Activated CD4-positive, alpha-beta T cell treated with anti-CD3 and anti-CD28 coated beads for 1 hour (primary cell): ENCODE measurements at places on chromosomes 4 and X.

GRCh38 chr4:163495900-163496299 is 1.4 kb downstream of the TMA16 start:
- no peak for DNase-seq

GRCh38 chr4:13541720-13542576 is 2.4 kb downstream of the NKX3-2 start:
- no peak for DNase-seq

- no peak for DNase-seq
Measured at GRCh38 chrX:154059231-154059630, 38.3 kb downstream of the MECP2 start.

GRCh38 chr4:3243136-3243780 is 5.7 kb upstream of the MSANTD1 start:
- DNase-seq, result no peak

- DNase-seq, result no peak
Measured at GRCh38 chr4:42391981-42392380, 5.3 kb upstream of the SHISA3 start.

DNA sequence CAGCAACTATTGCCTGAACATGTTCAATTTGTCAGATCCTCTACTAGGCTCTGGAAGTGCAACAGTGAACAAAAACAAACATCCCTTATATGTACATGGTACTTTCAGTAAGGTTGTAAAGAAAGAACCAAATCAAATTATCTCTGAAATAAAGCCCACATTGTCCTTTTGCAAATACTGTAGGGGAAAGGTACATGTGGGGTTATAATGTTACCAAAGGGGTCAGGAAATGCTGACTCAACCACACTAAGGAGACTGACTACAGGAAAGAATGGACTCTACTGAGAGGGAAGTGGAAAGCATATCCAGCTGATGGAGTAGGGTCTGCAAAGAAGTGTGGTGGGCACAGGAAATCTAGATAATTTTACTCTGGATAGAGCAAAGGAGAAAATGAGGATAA is 61.5 kb downstream of the PCDH18 start:
- no peak for DNase-seq

- DNase-seq, result no peak
Measured at GRCh38 chr4:102730968-102731533, 29.7 kb downstream of the MANBA start.

- DNase-seq, result no peak
Measured at GRCh38 chr4:96146686-96147085, 306.8 kb downstream of the PDHA2 start.

DNA sequence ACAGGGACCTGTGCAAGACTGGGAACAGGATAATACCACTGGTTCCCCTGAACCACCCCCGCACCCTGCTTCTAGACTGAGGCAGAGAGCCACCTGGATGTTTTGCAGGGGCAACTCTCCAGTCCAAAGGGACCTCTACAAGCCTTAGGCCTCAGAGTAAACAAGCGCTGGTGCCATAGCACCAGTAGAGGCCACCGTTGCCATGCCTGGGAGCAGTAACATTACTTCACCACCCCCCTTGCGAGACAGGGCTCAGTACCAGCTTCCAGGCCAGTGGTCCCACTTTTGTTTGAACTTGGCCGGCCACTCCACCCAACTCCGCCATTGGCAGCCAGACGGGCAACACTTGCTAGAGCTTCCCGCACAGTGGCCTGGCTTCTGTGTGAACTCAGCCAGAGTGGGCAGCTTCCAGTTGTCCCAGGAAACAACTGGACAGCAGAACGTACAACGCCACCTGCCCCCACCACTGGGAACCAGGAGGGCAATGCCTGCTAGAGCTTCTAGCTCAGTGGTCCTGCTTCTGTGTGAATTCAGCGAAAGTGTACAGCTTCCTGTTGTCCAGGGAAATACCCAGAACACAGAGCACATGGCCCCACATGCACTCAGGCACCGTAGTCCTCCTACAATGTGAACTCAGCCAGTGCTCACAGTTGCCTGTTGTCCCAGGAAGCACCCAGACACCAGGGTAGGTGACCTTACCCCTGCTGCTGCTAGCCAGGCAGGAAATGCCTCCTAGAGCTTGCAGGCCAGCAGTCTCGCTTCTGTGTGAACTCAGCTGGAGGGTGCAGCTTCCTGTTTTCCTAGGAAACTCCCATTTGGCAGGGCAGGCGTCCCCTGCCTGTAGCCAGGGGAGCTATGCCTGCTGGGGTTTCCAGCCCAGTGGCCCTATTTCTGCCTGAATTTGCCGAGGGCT is 39.9 kb upstream of the PCDH19 start:
- DNase-seq, result no peak

DNA sequence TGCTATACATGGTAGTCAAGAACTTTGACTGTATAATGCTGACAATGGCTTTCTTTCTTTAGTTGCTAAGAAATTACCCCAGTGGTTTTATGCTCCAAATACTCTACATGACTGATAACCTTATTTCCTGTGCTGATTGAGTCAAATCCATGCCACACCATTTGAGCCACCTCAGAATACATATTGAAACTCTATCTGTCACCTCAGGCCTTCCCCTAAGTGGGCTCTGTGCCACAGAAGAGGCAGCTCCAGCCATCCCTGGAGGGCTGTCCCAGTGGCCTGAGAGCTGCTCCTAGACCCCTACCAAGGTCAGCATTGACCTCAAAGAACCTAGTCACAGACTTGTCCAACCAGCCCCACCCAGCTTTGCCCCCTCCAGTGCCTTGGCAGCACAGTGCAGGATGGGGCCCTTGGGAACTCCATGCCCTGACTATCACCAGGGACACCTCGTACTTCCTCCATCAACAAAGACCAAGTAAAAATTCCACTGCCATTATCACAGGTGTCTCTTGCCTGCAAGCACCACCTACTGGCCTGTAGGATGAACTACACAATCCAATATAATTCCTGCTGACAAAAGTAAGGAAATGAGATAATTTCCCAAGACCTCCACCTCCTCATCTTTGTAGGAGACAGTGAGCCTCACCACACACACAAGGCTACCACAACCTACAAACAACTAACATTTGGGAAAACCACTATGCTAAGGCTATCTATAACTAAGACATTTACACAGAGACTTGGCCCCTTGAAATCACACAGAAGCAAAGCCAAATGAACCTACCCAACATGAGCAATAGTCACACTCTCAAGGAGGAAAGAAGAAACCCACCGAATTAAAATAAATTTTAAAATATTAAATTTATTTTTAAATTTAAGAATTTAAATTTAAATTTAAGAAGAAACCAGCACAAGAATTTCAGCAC is 239.9 kb downstream of the NKX6-1 start:
- DNase-seq, result no peak

DNA sequence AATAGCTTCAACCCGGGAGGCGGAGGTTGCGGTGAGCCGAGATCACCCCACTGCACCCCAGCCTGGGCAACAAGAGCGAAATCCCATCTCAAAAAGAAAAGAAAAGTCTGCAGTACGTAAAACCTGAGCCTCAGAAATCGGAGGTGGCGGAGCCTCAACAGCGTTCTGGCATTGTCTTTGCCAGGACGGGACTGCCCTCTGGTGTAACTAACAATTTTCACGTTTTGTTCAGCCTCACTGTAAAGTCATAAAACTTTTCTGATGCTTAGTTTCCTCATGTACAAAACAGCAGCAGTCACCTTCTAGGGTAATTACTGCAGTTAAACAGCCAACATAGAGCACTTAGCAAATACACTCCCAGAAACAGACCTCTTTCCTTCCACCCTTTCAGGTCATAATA is 121.7 kb downstream of the RBM47 start:
- DNase-seq, result no peak

- no peak for DNase-seq
Measured at GRCh38 chr4:155543126-155543765, 123.4 kb upstream of the GUCY1A1 start.

- DNase-seq, result no peak
Measured at GRCh38 chr4:19520939-19521520, 730.7 kb upstream of the SLIT2 start.

- no peak for DNase-seq
Measured at GRCh38 chrX:25241461-25241860, 225.7 kb upstream of the ARX start.

- DNase-seq, result no peak
Measured at GRCh38 chr4:135497563-135498152, 1296.1 kb upstream of the PABPC4L start.

DNA sequence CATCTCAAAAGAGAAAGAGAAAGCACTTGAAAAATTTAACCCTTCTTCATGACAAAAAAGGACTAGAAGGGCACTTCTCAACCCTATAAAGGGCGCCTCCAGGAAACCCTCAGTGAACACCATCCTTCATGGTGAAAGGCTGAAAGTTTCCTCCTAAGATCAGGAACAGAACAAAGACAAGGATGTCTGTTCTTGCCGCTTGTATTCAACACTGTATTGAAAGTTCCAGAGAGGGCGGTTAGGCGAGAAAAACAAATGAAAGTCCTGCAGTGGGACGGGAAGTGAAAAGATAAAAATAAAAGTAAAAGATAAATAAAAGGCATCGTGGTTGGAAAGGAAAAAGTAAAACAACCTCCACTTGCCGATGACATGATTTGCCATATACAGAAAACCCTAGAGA is 50.9 kb downstream of the RNF212 start:
- no peak for DNase-seq

GRCh38 chr4:88893961-88894360 is 163.0 kb downstream of the FAM13A start:
- DNase-seq, result no peak

GRCh38 chr4:152211936-152212653 is 323.8 kb downstream of the FBXW7 start:
- DNase-seq, result no peak

DNA sequence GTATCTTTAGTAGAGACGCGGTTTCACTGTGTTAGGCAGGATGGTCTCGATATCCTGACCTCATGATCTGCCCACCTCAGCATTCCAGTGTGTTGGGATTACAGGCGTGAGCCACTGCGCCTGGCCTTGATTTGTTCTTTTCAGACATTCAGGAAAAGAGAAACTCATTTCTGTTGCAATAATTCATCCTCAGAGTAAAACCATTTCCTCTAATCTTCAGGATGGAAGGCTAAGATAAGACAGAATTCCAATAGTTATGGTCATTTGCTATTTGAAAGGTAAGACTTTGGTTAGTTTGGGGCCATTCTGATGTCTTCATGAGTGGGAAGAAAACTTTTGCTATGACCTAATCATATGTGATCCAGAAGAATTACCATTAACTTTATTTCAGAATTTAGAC is 83.0 kb downstream of the LRP2BP start:
- no peak for DNase-seq

DNA sequence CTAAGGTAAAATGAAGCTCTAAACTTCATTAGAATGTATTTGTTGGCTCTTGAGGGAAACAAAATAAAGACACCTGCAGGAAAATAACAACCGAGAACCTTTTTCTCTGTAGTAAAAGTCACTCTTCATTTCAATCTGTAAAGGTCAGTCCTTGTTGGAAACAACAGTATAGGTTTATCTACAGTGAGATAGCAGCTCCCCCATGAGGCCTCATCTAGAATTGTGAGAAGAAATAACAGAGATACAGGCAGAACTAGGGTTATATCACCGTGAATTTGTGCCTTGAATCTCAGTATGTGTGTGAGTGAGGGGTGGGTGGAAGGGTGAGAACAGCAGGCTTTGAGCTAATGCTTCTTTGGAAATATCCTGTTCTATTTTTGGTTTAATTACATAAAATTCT is 107.8 kb upstream of the FMR1 start:
- DNase-seq, result no peak

DNA sequence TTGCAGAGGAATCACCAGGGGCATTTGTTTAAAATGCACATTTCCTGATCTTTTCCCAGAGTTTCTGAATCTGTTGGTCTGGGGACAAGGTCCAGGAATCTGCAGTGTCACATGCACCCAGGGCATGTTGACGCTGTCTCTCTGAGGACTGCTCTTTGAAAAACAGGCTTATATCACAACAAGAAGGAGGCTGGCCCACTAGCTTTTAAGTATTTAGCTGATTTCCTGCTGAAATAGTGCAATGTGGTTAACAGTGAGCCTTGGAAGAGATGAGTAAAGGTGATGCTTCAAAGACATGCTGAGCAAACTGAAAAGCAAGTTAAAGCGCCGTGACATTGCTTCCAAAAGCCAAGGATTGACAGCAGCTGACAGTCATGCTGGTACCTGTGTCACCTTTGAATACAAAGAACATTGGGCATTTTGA is 18.6 kb upstream of the SEPSECS start:
- no peak for DNase-seq
